Renal cortex interstitium (tissue), 15 donors: ENCODE measurements at places on chromosomes 2 and 18. TPM values are rescaled to one million over a fixed set of nuclear protein-coding genes. Genes with fewer than 3 reads are reported as not detected.

MYCN gene
- polyA plus RNA-seq, result 38.3 TPM

ALPP gene
- polyA plus RNA-seq, result not detected

DNA sequence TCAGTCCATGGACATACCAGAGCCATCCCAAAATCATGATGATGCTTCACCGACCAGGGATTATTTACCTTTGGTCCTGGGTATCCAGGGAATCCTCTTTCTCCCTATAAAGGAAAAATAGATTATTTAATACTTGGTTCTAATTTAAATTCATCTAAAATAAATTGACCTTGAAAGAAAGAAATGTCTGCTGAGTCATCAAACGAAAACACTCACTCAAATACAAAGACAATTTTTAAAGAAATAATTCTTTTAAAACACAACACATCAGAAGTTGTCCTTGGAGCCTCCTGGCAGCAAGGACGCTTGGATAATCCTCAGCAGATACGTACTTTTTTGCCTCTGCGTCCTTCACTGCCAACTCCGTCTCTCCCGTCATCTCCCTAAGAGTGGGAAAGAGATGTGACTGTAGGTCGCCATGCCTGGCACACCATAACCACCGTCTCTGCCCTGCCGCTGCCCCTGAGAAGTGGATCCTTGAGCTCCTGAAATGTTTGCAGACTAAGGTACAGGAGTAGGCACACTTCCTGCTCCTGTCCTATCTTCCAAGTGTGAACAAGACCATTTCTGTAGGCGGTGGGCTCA lies 65.6 kb downstream of the COL6A3 start:
- DNase-seq, result no peak

GRCh38 chr2:18791172-18791797 lies 201.9 kb upstream of the NT5C1B start:
- no peak for DNase-seq

DNA sequence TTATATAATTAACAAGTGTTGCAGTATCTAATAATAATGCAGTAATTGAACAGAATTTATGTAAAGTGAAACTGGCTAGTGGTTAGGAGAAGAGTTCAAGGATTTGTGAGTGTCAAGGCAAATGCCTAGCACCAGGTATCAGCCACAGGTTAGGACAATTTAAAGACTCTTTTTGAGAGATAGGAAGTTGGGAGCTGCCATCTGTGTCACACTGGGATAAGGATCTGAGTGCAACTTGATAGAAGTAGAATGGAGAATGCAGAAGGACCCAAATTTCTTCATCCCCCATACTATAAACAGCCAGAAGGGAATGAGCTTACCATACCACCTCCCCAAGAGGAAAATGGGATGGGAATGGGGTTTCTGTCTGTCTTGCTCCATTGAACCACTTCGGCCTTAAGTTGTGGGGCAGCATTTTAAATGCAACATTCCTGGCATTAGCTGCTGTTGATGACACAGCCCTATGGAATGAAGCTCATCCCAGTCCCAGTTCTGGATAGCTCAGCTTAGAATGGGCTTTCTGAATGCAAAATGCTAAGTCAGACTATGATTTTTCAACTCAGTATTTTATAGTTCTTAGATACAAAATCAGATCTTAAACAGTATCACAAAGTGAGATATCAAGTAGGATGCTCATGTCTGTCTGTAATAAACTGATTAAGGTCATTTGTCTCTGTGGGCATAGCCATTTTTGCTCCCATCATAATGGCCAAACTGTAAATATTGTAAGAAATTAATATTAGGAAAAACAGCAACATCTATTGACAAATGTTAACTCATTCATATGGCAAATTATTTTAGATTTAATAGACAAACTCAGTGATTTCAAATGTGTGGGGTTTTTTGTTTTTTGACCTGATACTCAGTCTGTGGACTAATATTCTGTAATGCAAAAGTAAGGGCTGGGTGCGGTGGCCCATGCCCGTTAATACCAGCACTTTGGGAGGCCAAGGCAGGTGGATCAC lies 44.0 kb downstream of the GPR155 start:
- no peak for DNase-seq
